ENCODE measurements at places on chromosomes 5 and 9.

DNA sequence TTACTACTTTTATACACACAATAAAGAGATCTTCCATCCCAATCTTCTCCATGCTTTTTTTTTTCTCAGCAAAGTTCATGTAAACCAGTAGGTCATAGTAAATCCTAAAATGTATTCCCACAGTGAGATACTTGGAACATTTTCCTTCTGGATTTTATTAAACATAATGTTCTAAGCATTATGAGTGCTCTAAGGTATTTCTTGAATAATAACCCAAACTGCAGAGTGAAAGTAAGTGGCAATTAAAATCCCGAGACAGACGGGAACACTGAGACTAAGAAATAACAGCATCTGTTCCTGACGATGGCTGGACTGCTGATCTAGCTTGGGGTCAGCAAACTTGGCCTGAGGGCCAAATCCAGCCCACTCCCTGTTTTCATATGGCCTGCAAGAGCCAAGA is 359.8 kb downstream of the ARL15 start:
- DNase-seq = no peak

GRCh38 chr5:163963881-163964280 is 458.5 kb downstream of the MAT2B start:
- no peak for DNase-seq

GRCh38 chr5:173391031-173391430 is 62.8 kb upstream of the STC2 start:
- no peak for DNase-seq

- DNase-seq = peak; percentile 47
These were observed 8.9 kb downstream of the PRRT1B start for GRCh38 chr9:131554087-131554842.

DNA sequence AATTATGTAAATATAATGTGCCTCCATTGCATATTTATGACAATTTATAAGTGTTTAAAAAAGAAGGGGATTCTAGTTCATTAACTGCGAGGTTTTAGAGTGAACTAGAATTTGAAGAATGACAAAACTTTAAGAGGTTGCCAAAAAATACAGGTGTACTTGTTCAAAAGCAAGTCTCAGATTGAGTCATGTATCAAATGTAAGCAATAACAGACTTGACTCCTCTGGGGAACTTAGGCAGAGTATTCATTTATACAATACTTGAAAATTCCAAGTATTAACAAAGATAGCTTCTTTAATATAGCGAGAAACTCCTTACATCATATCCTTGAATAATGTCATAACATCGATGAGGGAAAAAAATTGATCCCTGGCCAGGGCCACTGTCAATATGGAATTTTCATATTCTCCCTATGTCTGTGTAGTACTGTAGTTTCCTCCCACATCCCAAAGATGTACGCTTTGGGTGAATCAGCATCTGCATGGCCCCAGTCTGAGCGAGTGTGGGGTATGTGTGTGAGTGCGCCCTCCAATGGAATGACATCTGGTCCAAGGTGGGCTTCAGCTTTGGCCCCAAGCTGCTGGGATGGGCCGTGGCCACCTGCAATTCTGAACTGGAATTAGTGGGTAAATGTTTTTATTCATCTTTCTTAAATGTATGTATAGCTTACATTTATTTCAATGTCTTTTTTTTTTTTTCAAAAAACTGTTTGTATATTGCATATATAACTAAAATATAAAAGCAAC is 70.1 kb downstream of the RIC1 start:
- no peak for DNase-seq

GRCh38 chr5:88672644-88673252 is 210.2 kb downstream of the MEF2C start:
- no peak for DNase-seq

GRCh38 chr5:68271124-68271523 is 55.6 kb downstream of the PIK3R1 start:
- DNase-seq = no peak

DNA sequence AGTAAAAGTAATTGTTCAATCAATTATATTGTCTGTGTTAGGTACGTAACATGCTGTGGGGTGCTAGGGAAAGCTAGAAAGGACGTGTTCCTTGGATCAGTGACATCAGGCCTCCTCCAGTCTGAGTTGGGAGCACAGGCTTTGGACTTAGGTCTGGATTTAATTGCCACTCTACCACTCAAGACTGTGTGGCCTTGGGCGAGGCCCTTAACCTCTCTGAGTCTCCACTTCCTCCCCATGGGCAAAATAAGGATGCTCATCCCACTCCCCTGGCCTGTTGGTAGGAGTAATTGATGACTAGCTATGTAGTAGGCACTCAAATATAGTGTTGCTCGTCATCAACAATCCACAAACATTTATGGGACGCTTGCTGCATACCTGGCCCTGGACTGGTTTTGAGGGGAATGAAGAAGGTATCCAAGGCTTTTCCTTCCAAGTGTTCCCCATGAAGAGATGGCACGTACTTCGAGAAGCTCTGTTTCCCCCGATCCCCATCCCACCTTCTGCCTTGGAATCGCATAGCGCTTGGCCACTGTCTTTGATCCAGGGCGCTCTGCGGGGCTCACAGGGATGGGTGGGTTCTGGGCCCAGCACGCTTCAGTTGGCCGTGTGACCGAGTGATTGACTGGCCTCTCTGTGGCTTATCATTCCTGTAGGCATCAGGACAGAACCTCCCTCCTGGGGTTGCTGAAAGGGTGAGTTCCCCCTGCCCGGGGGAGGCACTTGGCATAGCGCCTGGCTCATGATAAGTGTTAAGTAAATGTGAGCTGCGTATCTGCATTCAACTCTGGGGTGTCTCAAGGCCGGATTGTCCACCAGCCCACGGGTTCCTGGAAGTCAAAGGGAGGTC is 8.1 kb downstream of the FGF18 start:
- no peak for DNase-seq

- no peak for DNase-seq
These were observed 298.8 kb downstream of the NSG2 start for GRCh38 chr5:174344335-174344734.

- no peak for DNase-seq
These were observed 21.8 kb upstream of the ZNF618 start for GRCh38 chr9:113854310-113854709.

GRCh38 chr5:25295067-25295466 is 650.3 kb upstream of the CDH10 start:
- no peak for DNase-seq

DNA sequence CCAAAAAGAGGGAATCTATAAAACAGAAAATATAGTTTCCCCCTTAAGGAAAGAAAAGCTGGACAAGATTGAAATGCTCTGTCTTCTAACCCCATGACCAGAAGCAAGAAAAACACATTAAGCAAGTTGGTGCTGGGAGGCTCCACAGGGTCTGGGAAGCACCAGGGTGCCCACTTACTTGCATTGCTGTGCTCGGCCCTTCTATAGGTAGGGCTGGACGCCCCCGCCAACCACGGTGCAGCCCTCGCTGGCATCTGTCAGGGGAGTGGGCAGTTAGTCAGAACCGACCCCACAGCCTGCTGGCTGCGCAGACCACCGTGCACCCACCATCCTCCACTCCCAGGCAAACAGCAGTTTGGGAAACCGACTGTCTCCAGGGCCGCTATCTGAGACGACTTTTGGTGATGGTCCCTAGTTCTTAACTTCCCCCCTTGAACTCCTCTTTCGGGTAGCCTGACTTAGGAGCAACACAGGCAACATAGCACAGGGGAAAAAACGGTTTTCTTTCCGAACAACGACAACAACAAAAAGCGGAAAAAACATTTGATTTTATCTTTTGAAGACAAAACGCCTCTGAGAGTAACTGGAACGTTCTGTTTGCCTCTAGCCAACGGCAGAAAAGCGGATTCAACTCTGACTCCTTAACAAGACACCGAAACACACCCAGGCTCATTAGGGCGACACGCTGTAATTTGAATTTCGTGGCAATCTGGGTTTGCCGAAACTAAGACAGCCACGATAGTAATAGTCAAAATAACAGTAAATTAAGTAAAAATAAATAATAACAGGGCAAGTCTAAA is 3.9 kb downstream of the IRX2 start:
- no peak for DNase-seq

GRCh38 chr9:83287021-83287420 is 224.1 kb upstream of the RASEF start:
- DNase-seq = no peak

DNA sequence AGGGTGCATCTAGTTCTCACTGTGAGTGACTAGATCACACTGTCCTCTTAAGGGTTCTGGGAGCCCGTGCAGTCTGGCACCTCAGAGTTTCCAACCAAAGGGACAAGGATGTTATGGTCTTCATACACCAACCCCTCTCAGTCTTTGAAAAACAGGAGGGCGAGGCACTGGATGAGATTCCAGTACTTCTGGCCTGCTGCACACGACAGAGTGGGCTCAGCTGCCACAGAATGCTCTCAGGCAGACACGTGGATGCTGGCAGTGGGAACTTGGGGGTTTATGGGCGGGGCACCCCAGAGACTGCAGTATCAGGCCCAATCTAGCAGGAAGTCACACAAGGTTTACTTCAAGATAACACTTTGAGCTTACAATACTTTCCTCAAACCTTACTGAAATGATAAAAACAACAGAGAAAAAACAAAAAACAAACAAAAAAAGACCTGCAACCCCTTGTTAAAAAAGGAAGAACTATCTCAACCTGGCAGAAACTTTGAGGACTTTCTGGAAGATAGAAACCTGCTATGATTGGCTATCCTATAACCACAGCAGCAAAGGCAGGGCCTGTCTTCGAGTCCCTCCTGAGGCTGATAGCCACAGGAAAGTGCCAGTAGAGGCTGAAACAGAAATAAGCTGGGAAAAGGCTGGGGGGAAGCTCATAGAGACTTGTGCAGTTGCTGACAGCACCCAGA is 28.3 kb upstream of the TGFBR1 start:
- no peak for DNase-seq

- DNase-seq = no peak
These were observed 95.0 kb downstream of the MRPS27 start for GRCh38 chr5:72224946-72225463.

DNA sequence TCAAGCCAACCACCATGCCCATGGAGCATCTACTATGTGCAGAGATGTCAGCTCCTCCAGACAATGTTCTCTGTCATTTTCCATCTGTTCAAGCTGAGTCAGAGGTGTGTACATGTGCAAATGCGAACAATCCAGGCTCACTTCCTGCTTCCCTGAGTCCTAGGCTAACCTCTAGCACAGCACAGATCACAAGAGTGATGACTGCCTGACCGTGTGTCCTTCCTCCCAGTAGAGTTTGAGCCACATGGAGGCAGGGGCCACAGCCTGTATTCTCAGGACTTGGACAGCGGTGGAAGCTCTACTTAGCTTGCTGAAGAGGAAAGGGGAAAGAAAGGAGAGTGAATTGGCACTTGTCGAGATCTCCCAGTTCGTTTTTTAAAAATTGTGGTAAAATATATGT is 87.2 kb downstream of the KCNIP1 start:
- no peak for DNase-seq

DNA sequence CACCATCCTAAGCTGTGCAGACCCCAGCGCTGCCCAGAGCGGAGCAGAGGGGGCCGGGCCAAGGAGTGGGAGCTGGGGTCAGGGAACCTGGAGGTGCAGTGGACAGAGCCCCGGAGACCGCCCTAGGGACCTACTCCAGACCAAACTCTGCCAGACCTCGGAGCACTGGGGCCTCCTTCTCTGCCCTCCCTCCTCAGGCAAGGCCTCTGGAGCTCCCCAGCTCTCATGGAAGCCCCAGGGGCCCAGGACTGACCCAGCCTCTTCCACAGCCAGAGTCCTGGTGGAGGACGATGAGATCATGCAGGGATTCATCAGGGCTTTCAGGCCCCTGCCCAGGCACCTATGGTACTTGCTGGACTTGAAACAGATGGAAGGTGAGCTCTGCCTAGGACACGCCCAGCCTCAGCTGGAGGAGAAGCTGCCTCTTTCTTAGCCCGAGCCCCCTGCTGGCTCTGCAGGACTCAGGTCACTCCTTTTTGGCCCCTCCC is 3.6 kb downstream of the PAEP start:
- peak; percentile 13 for DNase-seq

- peak; percentile 2 for DNase-seq
These were observed 1749.0 kb upstream of the C9orf72 start for GRCh38 chr9:29322240-29322639.

- peak; percentile 25 for DNase-seq
These were observed 189.3 kb upstream of the TLE4 start for GRCh38 chr9:79382458-79382857.
